Fibroblast of skin of left biceps (primary cell): ENCODE measurements at places on chromosomes 2 and 18.

DNA sequence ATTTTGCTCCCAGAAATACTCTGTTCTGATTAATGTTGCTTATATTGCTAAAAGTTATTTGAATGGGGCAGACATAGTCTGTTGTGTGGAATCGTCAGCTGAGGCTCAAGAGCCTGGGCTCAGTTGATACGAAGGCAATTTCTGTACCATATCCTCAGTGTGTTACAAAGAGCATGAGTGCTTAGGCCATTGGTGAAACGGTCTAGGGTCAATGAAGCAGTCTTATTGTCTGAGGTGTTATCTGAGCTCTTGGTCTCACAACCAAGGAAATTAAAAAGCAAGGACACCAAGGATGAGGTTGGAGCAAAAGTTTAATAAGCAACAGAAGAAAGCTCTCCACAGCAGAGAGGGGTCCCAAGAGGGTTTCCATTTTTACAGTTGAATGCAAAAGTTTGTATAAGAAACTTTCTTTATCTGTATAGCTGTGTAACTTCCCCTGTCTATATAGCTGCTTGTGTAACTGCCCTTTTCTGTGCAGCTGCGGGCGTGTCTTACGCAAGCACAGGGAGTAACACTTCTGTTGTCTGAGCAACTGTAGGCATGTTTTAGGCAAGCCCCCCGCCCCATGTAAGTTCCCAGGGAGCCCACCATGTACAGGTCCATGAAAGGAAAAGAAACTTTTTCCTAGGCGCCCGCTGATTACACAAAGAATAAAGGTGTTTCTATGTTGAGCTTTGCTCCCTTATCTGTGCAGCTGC lies 40.6 kb upstream of the DSC1 start:
- DNase-seq, result no peak

- no peak for DNase-seq
These were observed 126.2 kb downstream of the AGPS start for GRCh38 chr2:177518754-177519153.

DNA sequence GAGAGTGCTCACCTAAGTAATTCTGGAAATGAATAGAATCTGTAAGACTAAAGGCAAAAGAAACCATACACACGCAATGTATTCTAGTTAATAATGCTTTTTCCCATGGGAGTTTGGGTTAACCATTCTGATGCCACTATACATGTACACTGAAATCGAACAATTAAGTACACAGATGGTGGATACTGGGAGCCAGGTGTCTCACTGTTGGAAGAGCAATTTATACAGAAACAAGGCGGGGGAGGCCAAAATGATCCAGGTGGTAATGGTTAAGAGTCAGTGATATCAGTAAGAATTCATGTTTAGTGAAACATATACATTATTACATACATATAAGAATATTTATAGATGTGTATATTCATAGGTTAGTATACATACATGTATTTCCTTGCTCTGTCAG lies 67.2 kb downstream of the TMEM131 start:
- no peak for DNase-seq

DNA sequence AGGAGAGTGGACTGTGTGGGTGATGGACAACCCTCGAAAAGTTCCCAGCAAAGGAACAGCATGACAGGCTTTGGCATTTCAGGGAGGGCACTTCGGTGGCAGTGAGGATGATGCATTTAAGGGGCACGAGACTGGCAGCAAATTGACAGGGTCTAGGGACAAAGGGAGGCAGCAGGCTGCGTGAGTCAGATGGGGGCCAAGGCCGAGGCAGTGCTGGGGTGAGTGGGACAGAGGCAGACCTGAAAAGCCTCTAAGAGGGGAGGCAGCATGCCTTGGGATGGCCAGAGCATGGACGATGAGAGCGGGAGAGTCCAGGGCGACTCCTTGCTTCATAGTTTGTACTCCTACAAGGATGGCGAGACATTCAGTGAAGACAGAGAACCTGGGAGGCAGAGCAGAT lies 49.5 kb upstream of the LYPD1 start:
- DNase-seq, result no peak

DNA sequence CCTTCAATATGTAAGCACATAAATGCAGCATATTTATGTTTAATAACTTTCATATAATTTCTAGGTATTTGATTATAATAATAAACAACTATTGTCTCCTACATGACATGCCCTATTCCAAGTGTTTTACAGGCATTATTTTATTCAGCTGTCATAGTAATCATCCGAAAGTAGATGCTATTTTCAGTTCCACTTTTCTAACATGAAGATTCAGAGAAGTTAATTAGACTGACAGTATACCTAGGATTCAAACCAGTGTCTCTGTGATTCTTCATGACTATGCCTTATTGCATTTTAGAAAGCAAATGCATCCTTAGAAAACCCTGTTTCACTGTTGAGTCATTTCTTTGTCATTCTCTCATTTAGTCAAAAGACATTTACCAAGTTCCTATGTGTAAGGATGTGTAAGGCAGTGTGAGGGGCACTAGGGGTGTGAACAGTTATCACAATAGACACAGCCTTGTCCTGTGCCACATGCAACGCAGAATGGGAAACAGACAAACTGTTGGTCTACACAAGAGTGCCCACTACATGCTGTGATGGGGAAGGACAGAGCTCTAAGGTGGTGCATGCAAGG lies 79.8 kb downstream of the DTNA start:
- no peak for DNase-seq

GRCh38 chr2:31337197-31337596 lies 77.3 kb downstream of the XDH start:
- DNase-seq, result no peak

GRCh38 chr2:238081150-238081549 lies 19.0 kb upstream of the ESPNL start:
- no peak for DNase-seq

- no peak for DNase-seq
These were observed 369.3 kb upstream of the VRK2 start for GRCh38 chr2:57677296-57677695.

DNA sequence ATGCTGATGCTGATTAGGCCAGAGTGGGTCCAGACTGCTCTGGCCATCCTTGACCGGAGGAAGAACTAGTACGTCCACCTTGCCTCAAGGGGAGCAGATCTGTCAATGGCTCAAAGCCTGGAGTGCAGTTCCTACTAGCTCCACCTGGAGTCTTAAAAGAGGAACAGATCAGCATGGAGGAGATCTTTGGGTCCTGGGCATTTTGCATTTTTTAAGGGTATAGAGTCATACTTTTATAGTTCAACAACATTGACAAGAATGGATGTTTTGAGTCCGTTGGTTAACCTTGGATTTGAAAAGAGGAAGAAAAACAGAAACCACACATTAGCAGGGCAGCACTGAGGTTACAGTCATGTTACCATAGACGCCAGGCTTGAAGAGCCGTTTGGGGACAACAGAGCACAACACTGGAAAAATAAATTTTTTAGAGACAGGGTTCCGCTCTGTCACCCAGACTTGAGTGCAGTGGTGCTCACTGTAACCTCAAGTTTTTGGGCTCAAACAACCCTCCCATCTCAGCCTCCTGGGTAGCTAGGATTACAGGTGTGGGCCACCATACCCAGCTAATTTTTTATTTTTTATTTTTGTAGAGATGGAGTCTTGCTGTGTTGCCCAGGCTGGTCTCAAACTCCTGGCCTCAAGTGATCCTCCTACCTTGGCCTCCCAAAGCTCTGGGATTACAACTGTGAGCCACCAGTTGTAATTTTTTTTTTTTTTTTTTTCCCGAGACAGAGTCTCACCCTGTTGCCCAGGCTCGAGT lies 78.5 kb downstream of the PRKCE start:
- no peak for DNase-seq

- no peak for DNase-seq
These were observed 8.1 kb upstream of the WIPF1 start for GRCh38 chr2:174605687-174606086.

DNA sequence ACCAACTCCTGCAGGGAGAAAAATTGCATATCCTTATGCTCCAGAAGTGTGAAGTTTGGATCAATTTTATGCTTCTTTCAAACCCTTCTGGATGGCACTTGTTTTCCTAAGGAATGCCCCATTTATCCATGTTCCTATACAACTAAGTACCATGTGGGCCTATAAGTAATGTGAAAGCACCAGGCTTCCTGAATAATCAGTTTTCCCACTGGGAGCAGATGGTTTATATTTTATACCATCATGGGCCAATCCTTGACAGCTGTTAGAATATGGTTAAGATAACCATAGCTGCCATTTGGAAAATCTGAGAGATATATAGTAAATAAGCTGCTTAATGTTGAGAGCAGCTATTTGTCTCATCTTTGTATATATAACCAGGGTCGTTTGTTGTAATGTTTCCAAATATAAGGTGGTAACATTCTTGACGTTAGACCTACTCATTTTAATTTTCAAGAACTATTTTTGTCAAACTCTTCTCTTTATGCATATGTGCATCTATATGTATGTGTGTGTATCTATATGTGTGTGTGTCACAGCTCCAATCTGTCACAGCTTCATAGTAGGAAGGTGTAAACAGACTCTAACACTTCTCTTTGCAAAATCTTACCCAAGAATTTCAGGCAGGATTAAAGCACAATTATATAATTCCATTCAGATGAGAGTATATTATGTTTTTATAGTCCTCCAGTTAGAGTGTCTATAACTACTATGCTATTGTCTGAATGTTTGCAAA lies 458.7 kb upstream of the GCFC2 start:
- no peak for DNase-seq

- no peak for DNase-seq
These were observed 146.6 kb downstream of the TNS1 start for GRCh38 chr2:217856159-217856558.

GRCh38 chr2:238875101-238875470 lies 27.2 kb downstream of the TWIST2 start:
- no peak for DNase-seq

DNA sequence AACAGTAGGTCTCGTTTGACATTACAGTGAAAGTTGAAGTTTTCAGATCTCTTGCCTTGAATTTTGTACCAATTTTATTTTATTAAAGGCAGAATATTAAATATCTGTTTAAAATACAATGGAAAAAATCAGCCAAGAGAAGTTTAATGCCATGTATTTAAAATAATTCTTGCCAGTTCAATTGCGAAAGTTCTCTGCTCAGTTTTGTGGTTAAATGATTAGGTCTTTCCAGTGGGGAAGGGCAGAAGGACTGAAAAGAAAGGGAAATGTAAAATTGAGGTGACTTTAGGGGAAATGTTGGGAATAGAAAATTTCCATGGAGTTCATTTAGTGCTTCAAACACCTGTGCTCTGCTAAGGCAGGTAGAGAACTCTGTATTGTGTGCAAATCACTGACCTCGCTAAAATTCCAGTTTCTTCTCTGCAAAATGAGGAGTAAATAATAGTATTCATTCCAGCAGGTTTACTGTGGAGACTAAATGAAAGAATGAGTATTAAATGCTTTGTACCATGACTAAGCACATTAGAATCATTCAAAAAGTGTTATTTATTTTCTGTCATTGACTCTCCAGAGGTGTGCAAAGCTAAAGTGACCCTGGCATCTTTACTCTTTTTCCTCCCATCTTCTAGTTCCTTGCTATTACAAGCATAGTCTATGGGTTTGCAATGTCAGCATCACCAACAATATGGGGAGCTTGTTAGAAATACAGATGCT lies 74.4 kb downstream of the KIAA1328 start:
- DNase-seq, result no peak

- no peak for DNase-seq
These were observed 1.1 kb downstream of the SLC4A1AP start for GRCh38 chr2:27664622-27665363.
